ENCODE measurements at places on chromosomes 13 and 19.

GRCh38 chr19:34597596-34597995, 79.4 kb downstream of the SCGB2B2 start:
- DNase-seq, result no peak

- DNase-seq, result no peak
These were observed 2556.0 kb downstream of the PCDH9 start for GRCh38 chr13:64674126-64674525.

DNA sequence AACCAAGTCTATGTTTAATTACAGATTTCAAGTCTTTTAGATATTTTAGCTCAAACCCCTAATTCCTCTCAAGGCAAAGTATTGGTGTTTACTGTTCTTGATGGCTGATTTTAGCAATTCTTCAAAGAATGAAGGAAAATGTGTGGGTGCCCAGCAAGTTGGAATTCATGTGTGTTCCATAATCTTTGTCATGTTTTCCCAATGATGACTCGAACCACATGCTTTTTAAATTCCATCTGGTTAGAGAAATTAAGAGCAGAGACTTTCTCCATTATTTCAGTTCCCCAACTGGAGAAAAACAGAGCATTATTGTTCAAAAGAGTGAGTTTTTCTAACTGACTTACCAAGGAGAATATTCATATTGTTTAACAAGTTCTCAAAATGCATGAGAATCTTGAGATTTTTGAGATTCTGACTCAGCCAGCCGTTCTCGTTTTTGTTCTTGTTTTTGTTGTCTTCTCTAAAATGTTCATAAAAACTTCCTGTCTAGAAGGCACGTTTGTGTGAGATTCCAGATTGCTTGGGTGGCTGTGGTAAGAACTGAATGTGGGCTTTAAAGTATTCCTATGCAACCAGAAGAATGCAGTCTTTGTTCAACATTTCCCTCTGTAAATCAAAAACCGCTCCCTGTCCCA, 404.7 kb downstream of the IRS2 start:
- no peak for DNase-seq

DNA sequence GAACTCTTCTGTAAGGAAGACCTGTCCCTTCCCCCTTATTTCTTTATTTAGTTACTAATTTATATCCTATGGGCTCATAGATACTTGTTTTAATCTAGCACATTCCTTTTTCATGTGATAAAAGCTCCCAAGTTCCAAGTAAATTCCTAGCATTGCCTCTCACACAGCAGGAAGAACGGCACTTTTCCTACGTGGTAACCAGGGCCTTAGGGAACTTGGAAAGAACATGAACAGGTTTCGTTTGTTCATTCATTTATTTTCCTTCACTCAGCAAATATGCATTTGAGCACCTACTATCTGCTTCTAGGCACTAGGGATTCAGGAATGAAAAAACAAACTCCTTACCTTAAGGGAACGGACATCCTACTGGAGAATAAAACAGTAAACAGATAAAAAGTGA, 125.1 kb downstream of the SIPA1L3 start:
- no peak for DNase-seq

- DNase-seq, result no peak
These were observed 94.5 kb downstream of the ZMYM2 start for GRCh38 chr13:20053016-20053415.

- no peak for DNase-seq
These were observed 3.5 kb upstream of the ZIC5 start for GRCh38 chr13:99974939-99975561.

DNA sequence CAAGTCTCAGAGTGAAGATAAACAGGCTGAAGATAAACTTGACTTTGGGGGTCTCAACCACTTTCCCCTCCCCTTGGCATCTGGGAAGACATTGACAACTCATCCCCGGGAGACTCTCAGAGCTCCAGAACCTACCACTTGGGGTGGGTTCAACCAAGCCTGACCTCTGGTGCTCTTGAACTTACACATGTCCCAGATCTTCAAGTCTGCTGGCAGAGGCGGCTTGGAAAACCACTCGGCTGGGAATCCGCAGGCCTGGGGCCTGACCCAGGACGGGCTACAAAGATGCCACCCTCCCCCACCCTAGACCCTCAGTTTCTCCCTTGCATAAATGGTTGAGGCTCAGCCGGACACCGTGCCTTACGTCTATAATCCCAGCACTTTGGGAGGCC, 512 bp downstream of the LRRC8E start:
- DNase-seq, result no peak

- DNase-seq, result no peak
These were observed 70.3 kb downstream of the DHRS12 start for GRCh38 chr13:51733374-51734298.

- no peak for DNase-seq
These were observed 26.0 kb downstream of the VSTM2B start for GRCh38 chr19:29551774-29552173.

- DNase-seq, result no peak
These were observed 1.9 kb downstream of the MAN2B1 start for GRCh38 chr19:12664406-12665280.

DNA sequence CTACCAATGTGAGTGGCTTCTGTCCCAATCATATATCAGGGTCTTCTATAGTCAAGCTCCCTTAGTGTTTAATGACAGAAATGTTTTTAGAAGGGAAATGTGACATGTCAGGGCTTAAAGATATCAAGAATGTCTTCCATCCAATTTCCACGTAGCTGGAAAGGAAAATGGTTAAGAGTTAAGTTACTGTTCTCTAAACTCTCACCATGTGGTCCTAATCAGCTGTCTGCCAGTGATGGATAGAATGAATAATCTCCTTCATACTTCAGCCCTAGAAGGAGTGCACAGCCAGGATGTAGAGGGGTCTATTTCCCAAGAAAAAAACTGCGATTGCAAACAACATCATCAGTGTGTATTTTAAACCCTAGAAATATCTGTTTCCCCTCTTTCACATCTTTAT, 36.3 kb downstream of the FLT1 start:
- DNase-seq, result no peak

- no peak for DNase-seq
These were observed 200.5 kb downstream of the POU4F1 start for GRCh38 chr13:78402708-78403400.

DNA sequence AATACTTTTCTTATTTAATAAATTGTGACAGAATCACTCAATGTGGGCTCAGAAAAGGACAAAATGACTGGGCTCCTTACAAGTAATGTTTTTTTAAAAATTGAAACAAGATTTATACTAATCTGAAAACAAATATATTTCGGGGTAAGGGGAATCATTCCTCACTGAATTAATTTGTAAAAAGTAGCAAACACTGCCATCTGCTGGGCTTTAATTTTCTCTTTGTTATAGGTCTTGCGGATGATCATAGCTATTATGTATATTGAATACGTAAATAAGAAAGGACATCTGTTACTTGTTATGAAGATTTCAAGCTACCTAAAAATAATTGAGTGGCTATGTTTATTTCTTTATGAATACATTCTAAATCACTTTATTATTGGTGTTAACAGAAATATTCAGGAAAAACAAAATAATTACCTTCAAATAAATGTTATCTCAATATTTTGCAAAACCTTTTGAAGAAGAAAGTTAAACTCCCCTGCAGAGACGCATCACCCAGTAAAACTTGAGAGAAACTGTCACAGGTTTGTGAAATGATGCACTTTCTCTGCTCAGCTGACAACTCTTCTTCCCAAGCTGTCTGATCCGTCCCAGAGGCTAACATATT, 17.8 kb upstream of the ENOX1 start:
- DNase-seq, result no peak

GRCh38 chr13:43494206-43494605, 292.6 kb downstream of the ENOX1 start:
- no peak for DNase-seq

GRCh38 chr13:76326343-76326742, 559.9 kb downstream of the KCTD12 start:
- DNase-seq, result no peak

DNA sequence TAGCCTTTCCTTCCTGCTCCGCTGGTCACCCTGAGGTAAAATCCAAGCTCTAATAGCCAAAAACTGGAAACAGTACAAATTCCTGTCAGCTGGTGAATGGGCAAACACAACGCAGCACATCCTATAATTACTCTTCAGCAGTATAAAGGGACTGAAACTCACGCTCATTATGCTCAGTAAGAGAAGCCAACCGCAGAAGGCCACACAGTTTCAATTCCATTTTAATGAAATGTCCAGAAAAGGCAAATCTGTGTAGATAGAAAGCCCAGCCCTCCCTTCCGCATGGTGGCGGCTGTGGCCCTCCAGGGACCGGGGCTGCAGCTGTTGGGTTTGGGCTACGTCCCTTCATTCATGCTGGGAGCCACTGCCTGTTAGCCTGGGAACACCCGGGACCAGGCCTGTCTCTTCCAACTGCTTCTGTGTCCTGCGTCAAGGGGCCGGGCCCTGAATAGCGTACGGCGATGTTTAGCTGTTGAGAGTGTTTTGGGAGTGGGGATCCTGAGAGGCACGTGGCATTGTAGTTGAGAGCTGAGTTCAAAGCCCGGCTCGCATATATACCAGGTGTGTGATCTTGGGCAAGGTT, 23.5 kb downstream of the NKPD1 start:
- no peak for DNase-seq

DNA sequence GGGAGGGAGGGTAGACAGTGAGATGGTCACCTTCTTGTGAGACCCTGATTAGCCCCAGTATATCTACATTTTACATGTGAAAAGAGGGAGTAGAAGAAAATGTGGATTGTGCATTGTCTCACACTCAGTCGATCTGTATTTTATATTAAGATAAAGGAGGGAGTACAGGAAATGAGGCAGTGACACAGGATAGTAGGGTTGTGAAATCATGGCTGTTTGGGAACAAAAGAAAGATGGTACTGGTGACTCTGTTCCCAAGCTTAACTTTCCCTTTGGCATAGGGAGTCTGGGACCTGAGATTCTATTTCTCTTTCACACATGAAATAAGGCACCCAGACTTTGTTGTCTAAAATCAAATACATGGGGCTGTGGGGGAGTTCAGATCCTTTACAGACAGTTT, 194.7 kb downstream of the ABCC4 start:
- DNase-seq, result no peak

- no peak for DNase-seq
These were observed 72.6 kb downstream of the NBEA start for GRCh38 chr13:35014606-35015213.

- no peak for DNase-seq
These were observed 2590.9 kb downstream of the PCDH9 start for GRCh38 chr13:64639206-64639605.

DNA sequence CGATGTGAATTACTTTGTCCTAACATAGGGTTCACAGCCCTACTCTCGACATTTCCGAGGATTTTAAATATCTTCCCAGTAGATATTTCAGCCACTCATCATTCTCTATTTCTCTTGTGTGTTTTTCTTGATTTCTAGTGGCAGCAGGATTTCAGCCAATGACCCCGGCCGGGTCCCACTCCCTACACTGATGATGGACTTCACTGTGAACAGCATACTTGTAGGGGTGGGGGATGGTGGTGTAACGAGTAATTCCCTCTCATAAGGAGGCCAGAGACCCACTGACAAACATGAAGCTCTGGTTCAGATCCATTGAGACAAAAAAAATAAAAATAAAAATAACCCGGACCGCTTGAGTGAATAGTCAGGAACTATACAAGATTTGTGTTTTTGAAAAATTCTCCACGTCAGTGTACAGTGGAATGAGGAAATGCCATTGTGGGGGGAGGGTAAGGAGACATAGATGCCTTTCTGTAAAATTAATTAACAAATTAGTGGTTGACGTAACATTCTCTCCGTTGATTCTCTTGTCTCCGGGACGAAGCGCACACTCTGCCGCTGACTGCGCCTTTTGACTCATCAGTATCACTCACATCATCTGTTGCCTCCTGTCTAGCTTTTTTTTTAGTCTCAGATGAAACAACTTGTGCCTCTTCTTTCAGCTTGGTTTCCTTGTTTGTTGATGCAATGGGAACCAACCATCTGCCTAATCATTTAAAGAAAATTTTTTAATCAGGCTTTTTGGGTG, 48.8 kb upstream of the IRS2 start:
- no peak for DNase-seq

DNA sequence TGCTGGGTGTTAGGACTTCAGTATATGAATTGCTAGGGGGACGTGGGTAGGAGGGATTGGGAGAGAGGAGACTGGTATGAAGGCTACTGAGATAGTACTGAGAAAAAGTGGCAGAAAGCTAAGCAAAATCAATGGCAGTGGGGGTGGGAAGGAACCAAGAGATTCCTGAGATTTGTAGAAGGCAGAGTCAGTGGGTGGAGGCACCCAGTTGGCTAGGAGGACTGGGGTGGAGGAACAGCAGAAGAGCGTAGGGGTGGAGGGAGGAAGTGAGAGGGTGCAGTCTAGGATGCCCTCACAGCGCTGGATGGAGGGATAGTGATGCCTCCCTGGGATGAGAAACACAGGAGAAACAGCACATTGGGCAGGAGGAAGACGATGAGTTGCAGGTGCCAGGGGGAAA, 5.6 kb upstream of the MEDAG start:
- no peak for DNase-seq

DNA sequence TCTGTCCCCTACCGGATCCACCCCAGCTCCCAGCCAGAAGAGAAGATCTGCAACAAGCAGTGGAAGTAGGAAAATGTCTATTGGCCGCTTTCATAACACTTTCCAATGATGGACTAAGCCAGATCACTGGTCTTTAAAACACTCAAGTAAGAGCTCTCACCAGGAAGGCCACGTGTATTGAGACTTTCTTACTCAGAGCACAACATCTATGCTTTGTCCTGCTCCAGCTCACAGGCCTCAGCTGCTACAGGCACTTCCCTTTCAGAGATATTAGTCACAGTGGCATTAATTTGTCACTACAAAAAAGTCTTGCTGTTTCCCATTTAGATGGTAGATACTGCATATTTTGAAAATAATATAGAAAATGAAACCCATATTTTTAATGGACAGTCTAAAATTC, 164.2 kb downstream of the ABCC4 start:
- no peak for DNase-seq

DNA sequence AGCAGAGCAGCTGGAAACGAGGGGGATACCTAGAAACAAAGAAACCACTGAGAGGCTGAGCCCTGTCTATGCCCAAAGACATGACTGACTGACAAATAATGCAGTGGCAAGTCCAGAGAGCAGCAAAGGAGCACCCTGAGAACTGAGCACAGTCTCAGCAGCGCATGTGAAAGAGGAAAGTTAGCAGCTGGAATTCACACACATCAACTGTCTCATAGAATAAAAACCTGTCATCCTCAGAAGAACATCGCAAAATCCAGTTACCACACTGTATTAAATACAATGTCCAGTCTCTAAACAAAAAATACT, 24.1 kb upstream of the DLEU7 start:
- no peak for DNase-seq

- no peak for DNase-seq
These were observed 80.5 kb downstream of the GPR12 start for GRCh38 chr13:26680123-26680450.

DNA sequence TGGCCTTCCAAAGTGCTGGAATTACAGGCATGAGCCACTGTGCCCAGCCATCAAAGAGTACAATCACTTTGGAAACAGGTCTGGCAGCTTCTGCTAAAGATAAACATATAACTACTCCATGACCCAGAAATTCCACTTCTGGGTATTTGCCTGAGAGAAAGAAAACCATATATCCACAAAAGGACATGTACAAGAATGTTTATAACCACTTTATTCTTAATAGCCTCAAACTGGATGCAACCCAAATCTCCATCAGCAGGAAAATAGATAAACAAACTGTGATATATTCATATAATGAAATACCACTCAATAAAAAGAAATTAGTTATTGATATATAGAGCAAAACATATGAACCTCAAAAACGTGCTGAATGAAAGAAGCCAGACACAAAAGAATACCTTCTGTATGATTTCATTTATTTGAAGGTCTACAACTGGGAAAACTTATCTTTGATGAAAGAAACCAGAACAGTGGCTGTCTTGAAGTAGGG, 40.5 kb downstream of the TEX26 start:
- no peak for DNase-seq
